NCI-H345 (cell line): ENCODE measurements at places on chromosomes 6 and 20.

- DNase-seq: peak; percentile 69
Measured at GRCh38 chr6:98844244-98845210, 10.2 kb downstream of the POU3F2 start.

GRCh38 chr6:105424175-105424783 is 21.4 kb upstream of the PREP start:
- peak; percentile 44 for DNase-seq

- no peak for DNase-seq
Measured at GRCh38 chr20:57210054-57210910, 56.2 kb downstream of the BMP7 start.

DNA sequence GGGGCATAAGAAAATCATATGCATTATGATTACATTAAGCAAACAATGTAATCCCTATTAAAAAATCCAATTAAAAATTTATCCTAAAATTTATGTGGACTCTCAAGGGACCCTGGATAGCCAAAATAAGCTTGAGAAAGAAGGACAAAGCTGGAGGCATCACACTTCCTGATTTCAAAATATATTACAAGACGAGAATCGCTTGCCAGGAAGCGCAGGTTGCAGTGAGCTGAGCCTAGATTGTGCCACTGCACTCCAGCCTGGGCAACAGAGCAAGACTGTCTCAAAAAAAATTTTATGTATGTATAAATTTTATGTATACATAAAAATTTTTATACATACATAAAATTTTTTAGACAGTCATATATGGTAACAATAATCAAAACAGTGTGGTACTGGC is 48.5 kb upstream of the GCNT2 start:
- DNase-seq: no peak

- no peak for DNase-seq
Measured at GRCh38 chr6:118298476-118299427, 249.3 kb upstream of the PLN start.

DNA sequence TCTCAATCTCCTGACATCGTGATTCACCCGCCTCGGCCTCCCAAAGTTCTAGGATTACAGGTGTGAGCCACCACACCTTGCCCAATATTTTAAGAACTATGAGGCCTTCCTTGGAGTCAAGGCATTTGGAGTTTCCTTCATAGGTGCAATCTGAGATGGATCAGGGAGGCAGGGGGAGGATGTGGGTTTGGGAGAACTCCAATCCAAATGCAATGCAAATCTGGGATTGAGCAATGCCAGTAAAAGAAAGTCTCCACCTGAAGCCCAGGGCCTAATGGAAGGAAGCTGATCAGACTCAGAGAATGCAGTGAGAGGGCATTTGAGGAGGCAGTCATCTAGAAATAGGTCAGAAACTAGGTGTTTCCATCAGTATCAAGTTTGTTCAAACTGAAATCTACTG is 21.2 kb downstream of the RSPH3 start:
- no peak for DNase-seq

DNA sequence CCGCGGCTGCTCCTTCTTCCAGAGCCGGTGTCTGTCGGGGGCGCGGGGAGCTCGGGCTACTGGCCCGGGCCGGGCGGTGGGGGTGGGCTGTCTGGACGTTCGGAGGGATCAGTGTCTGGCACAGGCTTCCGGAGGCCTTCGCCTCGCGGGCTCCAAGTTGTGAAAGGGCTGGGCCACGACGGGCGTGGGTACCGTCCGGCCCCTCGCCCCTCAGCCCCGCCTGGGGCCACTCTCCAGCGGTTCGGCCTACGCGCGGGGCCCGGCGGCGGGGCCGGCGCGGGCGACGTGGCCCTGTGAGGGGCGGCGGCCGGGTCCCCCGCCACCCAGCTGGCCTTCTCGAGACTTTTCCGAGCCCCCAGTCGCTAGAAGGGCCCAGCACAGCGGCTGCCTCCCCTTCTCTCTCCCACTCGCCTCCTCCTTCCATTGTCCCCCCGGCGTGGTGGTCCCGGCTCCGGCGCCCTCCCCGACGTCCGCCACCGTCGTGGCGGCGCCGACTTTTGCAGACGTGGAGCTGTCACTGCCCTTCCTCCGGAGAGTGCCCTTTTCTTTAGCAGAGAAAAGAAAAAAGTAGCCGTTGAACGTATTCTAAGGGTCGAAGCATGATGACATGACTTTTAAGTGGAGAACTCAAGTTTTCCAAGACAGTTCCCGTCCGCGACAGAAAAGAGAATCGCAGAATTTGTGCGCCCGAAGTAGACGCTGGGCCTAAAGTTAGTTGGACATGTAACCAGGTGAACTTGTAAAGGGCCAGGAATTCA is 571 bp downstream of the ITCH start:
- DNase-seq: peak; percentile 11

- no peak for DNase-seq
Measured at GRCh38 chr20:3782597-3782996, 1.3 kb upstream of the SPEF1 start.

DNA sequence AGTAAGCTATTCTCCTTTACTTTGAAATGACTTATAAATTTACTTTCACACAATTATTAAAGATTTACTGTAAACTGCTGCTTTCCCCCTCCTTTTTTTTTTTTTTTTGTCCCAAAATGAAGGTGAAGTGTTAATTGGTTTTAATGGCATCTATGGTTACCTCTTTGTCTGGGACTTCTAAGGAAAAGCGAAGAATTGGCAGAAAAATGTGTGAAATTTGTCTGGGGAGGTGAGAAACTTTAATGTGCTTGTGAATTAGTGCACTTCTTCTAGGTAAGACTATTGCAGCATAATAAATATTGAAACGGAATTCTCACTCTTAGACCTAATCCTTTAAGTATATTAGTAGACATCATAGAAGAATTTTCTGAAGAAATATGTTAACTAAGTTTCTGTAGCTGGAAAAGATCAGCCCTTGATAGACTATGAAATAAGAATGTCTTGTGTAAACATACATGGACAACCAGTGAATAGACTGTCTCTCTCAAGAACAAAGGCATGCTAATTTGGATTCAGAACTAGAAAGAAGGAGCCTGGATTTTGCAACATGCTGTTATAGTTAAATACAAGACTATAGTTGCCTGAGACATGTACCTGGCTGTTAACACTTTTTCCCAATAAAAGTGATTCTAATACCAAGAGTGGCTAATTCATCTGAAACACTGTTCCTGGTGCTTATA is 23.9 kb downstream of the FLRT3 start:
- DNase-seq: no peak

DNA sequence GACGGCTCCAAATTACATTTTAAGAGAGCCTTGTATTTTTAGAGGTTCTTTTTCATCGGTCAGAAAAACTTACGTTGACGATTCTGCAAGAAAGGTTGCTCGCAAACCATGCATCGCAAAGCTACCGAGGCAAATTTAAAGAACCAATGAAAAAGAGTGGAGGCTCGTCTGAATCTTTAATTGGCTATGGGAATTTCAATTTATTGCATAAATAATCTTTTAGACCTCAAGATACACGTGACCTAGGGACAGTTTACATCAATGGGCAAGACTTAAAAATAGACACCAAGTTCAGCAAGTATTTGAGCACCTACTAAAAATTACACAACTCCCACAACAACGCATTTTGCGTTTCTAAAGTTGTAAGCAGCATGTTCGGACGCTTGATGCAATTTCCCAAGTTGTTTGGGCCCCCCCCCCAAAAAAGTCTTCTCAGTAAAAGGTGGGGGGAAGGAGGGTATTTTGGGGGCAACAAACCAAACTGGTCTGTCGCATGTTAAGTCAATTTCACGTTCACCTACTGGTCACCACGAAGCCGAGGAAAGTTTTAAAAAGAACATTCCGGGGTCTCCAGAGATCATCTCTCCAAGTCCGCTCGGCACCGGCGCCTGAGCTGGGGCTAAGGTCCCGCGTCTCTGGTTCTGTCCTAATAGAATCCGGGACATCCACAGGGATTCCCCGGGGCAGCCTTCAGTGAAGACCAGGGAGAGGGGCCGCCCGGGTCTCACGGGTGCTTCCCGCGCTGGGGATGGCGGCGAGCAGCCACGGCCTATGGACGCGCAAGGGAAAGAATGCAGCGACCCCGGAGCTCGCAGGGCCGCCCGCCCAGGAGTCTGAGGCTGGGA is 851 bp downstream of the SNX5 start:
- no peak for DNase-seq

GRCh38 chr6:143531720-143532499 is 20.4 kb upstream of the FUCA2 start:
- no peak for DNase-seq

GRCh38 chr6:83870649-83871048 is 11.2 kb downstream of the CYB5R4 start:
- no peak for DNase-seq

DNA sequence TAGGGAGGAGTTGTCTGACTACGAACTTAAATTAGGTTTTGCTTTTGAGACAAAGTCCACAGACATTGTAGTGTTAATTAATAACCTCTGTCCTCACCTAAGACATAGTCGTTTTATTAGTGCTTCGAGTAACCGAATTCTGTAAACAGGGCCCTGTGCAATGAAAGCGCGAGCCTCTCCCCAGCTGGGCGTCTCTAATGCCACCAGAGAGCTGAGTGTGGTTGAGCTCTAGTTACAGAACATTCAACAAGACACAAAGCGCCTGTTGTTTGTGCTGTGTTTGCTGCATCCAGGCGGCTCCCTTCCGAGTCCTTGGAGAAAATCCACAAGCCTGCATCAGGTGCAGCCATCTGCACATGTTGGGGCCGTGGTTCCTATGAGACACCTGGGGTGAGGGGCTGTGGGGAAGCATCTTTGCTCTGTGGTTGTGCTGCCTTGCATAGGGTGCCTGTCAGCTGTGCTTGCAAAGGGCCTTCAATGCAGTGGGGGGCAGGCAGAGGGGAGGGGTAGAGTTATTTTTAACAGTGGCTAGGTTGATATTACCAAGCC is 63.9 kb downstream of the CD164 start:
- DNase-seq: peak; percentile 77

DNA sequence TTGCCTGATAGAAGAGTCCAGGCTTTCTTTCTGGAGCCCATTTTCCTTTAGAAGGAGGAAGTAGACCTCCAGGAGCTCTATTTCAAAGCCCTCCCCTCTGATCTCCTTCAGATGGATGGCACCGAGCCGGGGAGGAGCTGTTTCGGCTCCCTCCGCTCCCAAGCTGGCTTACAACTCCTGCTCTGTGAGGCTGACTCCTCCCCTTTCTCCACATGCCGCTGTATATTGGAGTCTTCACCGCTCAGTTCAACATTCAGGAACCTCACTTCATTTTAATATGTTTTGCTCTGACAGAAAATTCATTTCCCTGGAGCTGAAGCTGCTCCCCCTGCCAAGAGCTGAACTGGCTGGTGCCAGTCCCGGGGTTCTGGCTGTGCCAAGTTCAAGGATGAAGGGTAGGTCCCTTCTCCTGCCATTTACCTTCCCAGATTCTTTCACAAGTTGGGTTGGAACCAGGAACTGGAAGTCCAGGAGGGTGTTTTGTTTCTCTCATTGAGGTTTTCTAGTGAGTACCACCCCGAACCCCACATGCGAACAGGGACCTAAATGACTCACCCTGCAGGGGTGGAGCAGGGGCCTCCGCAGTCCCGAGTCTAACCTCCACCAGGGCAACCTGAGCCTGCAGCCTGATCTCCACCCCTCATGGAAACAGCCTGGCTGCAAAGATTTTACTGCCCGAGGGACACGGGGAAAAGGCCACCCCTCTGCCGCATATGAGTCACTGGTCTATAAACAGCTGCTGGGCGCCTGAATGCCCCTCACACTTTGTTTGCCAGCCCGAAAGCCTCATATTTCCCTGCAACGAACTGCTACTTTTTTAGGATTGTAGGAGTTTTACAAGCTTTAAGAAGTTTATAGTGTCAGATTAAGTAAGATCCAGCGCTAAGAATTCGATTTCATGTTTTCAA is 68.6 kb upstream of the FOXA2 start:
- DNase-seq: no peak

- no peak for DNase-seq
Measured at GRCh38 chr6:56938649-56939191, 16.2 kb upstream of the BEND6 start.

GRCh38 chr20:58706975-58707681 is 14.5 kb downstream of the NPEPL1 start:
- DNase-seq: no peak

GRCh38 chr6:29561606-29562181 is 2.2 kb upstream of the UBD start:
- DNase-seq: no peak

- no peak for DNase-seq
Measured at GRCh38 chr6:170088582-170088955, 202.3 kb downstream of the DLL1 start.

DNA sequence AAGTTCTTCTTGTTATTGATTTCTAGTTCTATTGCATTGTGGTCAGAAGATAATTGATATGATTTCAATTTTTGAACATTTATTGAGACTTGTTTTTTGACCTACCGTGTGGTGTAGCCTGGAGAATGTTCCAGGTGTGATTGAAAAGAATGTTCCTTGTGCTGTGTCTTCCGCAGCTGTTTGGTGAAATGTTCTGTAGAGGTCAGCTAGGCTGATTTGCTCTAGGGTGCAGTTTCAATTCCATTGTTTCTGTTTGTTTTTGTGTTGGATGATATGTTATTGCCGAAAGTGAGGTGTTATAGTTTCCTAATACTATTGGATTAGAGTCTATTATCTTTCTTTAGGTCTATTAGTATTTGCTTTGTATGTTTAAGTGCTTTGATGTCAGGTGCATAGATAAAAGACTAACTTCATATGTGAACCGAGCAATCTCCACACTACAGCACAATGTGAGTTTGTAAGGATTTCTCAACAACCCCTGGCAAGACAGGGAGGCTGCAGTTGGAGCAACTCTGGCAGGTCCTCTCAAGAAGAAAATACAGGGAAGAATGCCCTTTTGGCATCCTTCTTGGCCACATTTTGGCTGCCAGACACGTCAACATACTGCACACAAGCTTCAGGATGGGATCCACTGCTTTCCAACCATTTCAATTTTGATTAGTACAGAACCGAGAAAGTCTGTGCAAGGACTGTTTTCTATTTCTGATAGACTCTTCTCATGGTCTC is 320.7 kb downstream of the RNF144B start:
- no peak for DNase-seq

DNA sequence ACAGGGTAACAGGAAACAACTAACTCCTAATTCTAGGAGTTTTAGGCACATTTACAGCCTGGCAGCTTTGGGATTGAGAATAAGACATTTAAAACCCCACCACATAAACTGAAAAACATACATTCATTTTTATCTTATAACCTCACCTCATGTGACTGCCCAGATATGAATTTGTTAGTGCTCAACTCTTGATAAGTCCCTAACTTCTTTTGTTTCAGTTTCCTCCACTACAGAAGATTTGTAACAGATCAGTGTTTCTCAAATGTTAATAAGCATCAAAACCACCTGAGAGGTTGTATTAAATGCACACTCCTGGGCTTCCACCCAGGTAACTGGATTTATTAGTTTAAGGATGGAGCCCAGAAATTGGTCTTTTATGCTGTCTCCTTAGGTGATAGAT is 190.1 kb upstream of the ARID1B start:
- no peak for DNase-seq

DNA sequence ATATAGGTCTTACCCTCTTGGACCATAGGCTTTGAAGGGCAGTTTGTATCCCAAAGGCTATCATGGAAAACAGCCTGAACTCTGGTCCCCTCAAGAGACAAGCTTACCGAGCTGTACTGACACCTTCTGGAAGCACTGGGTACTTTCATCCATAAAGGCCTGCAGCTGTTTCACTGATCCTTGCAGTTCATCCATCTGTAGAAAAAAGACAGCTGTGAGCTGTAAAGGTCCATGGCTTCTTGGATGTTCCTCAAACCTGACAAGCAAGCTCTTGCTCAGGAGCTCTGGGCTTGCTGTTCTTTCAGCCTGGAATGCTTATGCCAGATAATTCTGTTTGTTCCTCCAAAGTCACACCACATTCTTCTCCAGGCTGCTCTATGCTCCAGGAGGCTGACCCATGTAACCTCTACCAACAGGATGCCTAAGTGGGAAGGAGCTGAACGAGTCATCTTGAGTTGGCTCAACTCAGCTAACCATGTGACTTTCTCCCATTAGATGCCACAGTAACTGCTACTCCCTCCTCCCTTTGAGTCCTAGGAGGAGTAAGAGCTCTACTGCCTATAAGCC is 8.8 kb upstream of the NDRG3 start:
- peak; percentile 47 for DNase-seq
